ENCODE measurements at places on chromosomes 13 and 19. TPM values are rescaled to one million over a fixed set of nuclear protein-coding genes. Genes with fewer than 3 reads are reported as not detected.

DNA sequence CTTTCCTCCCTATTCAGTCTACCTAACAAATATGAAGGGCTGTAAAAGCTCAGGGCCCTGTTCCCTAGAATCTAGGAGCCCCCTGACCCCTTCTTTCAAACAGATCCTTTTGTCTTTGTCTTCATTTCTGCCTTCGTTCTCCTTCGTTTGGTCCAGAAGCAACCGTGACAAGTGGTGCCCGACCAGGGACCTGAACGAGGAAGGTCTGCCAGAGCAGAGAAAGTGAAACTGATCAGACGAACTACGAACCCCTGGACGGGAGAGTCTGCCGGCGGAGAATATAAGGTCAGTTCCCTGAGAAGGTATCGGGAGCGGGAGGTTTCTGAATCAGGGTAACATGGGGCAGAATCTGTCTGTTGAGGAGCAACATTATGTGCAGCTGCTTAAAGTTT is 751 bp downstream of the ERVK3-1 start:
- no peak for DNase-seq
- H3K4me3 ChIP-seq = peak overlapping the region; percentile 91
- H3K4me1 ChIP-seq = peaks cover 36% of the 10 kb centered on the region
- H3K36me3 ChIP-seq = peaks cover 20% of the 10 kb centered on the region
- H3K27me3 ChIP-seq = no peaks in the 10 kb centered on the region

GRCh38 chr13:73039201-73040108 is 19.4 kb upstream of the KLF5 start:
- H3K4me1 ChIP-seq = no peaks in the 10 kb centered on the region
- no peaks in the 10 kb centered on the region for H3K36me3 ChIP-seq
- H3K27ac ChIP-seq = no peak overlapping the region
- no peak for DNase-seq

GRCh38 chr13:75299913-75300862 is 181.8 kb downstream of the TBC1D4 start:
- no peak overlapping the region for H3K4me3 ChIP-seq
- peaks cover 11% of the 10 kb centered on the region for H3K36me3 ChIP-seq
- peaks cover 12% of the 10 kb centered on the region for H3K4me1 ChIP-seq

- no peaks in the 10 kb centered on the region for H3K4me1 ChIP-seq
- no peak for DNase-seq
- no peaks in the 10 kb centered on the region for H3K36me3 ChIP-seq
- H3K27me3 ChIP-seq = no peaks in the 10 kb centered on the region
- H3K27ac ChIP-seq = no peak overlapping the region
Measured at GRCh38 chr13:29260684-29261083, 334.8 kb downstream of the SLC7A1 start.

GRCh38 chr13:26864576-26864975 is 104.0 kb upstream of the GPR12 start:
- H3K4me3 ChIP-seq = no peak overlapping the region
- no peaks in the 10 kb centered on the region for H3K4me1 ChIP-seq
- H3K27ac ChIP-seq = no peak overlapping the region
- H3K27me3 ChIP-seq = no peaks in the 10 kb centered on the region
- DNase-seq = no peak

DNA sequence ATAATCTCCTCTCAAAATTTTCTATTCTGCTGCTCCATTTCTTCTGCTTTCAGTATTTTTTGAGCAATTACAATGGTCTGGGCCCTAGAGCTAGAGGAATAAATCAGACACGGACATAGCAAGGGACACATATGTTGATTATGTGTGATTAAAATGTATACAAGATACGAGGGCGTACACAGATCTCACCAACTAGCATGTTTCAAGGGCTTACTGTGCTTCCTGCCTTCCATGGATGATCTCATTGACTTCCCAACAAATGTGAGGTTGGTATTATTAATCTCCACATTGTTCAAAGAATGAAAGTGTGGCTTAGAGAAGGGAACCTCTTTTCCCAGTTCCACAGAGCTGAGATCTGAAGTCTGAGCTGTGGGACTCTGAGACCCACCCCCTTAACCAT is 9.1 kb downstream of the PLD3 start:
- no peak for DNase-seq
- no peaks in the 10 kb centered on the region for H3K27me3 ChIP-seq
- no peak overlapping the region for H3K4me3 ChIP-seq
- no peaks in the 10 kb centered on the region for H3K4me1 ChIP-seq
- no peaks in the 10 kb centered on the region for H3K36me3 ChIP-seq

DNA sequence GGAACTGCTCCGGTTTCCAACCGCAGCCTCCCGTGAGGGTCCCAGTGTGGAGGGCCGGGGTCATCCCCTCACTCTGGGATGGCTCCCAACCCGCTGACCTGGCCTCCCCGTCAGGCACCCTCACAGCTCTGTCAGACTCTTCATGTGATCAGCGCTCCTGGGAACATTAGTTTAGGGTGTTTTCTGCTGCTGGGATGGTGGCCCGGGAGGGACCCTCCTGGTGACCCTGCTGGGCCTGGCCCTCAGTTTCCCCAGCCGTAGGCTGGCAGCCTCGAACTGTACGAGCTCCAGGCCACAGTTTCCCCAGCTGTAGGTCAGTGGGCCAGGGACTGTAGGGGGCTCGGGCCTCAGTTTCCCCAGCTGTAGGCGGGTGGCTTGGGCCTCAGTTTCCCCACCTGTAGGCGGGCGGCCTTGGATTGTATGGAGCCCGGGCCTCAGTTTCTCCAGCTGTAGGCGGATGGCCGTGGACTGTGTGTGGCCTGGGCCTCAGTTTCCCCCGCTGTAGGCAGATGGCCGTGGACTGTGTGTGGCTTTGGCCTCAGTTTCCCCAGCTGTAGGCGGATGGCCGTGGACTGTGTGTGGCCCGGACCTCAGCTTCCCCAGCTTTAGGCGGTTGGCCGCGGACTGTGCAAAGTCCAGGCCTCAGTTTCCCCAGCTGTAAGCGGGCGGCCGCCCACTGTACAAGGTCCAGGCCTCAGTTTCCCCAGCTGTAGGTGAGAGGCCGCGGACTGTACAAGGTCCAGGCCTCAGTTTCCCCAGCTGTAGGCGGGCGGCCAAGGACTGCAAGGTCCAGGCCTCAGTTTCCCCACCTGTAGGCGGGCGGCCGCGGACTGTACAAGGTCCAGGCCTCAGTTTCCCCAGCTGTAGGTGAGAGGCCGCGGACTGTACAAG is 1.3 kb upstream of the PTBP1 start:
- H3K4me3 ChIP-seq = peak overlapping the region; percentile 68
- no peaks in the 10 kb centered on the region for H3K27me3 ChIP-seq
- peaks cover 32% of the 10 kb centered on the region for H3K4me1 ChIP-seq

- H3K36me3 ChIP-seq = no peaks in the 10 kb centered on the region
- H3K27me3 ChIP-seq = no peaks in the 10 kb centered on the region
- DNase-seq = no peak
- H3K4me3 ChIP-seq = no peak overlapping the region
- peaks cover 28% of the 10 kb centered on the region for H3K4me1 ChIP-seq
- H3K27ac ChIP-seq = no peak overlapping the region
Measured at GRCh38 chr19:5128251-5128935, 159.5 kb downstream of the KDM4B start.

- H3K27me3 ChIP-seq = no peaks in the 10 kb centered on the region
- no peak overlapping the region for H3K4me3 ChIP-seq
- DNase-seq = no peak
- H3K27ac ChIP-seq = no peak overlapping the region
- peaks cover 47% of the 10 kb centered on the region for H3K36me3 ChIP-seq
- no peaks in the 10 kb centered on the region for H3K4me1 ChIP-seq
Measured at GRCh38 chr19:1425102-1425837, 12.9 kb upstream of the RPS15 start.

DNA sequence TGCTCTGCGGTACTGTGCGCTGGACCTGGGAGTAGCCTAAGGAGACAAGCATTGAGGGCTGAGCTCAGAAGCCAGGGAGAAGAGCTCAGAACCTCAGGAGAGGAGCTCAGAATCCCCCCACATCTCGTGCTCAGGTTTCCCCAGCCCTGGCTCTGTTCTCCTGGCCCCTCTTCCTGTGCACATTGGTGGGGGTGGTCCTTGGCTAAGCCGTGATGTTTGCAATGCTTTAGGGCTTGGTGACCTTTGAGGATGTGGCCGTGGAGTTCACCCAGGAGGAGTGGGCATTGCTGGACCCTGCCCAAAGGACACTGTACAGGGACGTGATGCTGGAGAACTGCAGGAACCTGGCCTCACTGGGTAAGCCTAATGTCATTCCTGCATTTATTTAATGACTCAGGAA is 6.6 kb downstream of the ZNF557 start:
- peaks cover under 1% of the 10 kb centered on the region for H3K4me1 ChIP-seq
- H3K4me3 ChIP-seq = no peak overlapping the region

- no peak overlapping the region for H3K27ac ChIP-seq
- H3K36me3 ChIP-seq = no peaks in the 10 kb centered on the region
- no peaks in the 10 kb centered on the region for H3K4me1 ChIP-seq
- no peaks in the 10 kb centered on the region for H3K27me3 ChIP-seq
- DNase-seq = no peak
- H3K4me3 ChIP-seq = no peak overlapping the region
Measured at GRCh38 chr13:96958286-96958891, 35.9 kb downstream of the OXGR1 start.

DNA sequence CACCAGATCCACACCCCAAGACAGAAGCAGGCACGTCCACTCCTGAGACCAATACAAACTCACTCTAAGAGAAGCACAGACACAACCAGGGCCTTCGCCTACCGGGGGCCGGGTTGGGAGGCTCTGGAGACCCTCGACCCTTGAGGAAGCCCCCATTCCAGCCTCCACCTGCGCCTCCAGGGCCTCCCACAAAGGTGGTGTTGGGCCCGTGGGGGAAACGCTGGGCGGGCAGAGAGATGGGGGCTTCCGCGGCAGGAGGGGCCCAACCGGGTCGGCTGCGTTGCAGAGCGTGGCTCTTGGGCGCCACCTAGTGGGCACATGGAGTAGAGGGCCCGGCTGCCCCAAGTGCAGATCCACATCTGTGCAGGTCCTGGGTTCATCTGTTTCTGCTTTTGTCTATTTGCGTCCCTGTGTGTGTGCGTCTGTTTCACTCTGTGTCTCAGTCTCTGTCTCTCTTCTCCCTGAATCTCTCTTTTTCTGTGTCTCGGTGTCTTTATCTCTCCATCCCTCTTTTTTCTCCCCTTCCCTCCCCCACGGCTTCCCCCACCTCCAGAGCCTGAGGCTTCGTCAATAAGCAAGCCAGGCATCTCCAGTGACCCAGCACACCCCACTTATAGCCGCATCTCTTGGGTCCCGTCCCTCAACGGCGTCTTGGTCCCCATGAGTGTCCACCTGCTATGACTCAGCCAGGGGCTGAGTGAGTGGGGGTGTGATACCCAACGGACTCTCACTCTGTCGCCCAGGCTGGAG is 10.5 kb upstream of the TINCR start:
- H3K36me3 ChIP-seq = no peaks in the 10 kb centered on the region
- DNase-seq = peak; percentile 64
- no peak overlapping the region for H3K27ac ChIP-seq
- H3K4me3 ChIP-seq = no peak overlapping the region
- no peaks in the 10 kb centered on the region for H3K27me3 ChIP-seq
- H3K4me1 ChIP-seq = peaks cover 8% of the 10 kb centered on the region

DNA sequence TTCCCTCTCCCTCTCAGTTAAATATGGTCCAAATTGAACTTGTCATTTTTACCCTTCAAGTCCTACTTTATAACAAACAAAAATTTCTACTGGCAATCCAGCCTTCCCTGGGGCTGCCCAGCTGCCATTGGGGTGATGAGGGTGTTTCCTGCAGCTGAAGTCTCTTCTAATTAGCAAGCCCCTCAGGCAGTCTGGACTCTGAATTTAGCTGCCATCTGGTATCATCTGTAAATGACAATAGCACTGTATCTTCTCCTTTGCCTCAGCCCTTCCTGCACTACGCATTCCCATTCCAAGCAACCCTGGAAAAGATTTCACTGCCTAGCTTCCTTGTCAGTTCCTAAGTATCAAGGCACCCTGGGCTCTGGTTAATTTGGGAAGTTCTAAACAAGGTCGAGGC is 331.1 kb upstream of the KLF12 start:
- no peaks in the 10 kb centered on the region for H3K4me1 ChIP-seq
- no peak for DNase-seq
- no peak overlapping the region for H3K4me3 ChIP-seq
- no peak overlapping the region for H3K27ac ChIP-seq
- peaks cover 2% of the 10 kb centered on the region for H3K27me3 ChIP-seq

NLRP9 gene
- not detected for total RNA-seq

SIGLEC8 gene
- total RNA-seq = not detected

FOSB gene
- total RNA-seq = 21.6 TPM

ZNF880 gene
- total RNA-seq = 15.6 TPM

FGF22 gene
- 0.20 TPM for total RNA-seq
